ENCODE measurements at places on chromosomes 16 and 17. TPM values are rescaled to one million over a fixed set of nuclear protein-coding genes. Genes with fewer than 3 reads are reported as not detected.

ALOX12B gene
- 3.7 TPM for total RNA-seq

NLRC3 gene
- total RNA-seq = 12.3 TPM

GRCh38 chr16:31382485-31383161 lies 10.5 kb upstream of the ITGAD start:
- peak; percentile 64 for DNase-seq

DNA sequence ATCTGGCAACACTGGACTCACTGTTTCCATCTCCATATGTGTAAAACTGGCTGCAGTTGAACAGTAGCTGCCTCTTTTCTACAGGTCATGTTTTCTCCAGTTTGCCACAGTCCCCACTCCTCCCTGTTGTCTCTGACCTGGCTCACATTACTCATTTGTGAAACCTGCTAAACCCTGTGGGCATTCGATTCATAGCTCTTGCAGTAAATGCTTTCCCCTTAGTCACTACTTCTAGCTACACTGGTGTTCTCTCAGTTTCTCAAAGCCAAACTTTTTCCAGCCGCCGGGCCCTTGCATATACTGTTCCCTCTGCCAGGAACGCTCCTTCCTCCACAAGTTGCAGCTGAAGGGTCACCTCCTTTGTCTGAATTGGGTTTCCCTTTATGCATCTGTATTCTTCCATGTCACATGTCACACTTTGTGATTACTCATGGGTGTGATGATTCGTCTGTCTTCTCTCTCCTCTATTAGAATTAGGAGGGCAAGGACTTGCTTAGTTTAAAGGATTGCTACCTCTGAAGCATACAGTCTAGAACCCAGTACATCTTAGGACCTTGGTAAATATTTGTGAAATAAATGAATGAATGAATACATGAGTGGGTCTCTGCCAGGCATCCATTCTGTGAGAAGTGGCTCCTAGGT lies 15.0 kb upstream of the MT4 start:
- no peak for DNase-seq

- no peak for DNase-seq
Measured at GRCh38 chr16:74622005-74622404, 15.1 kb upstream of the GLG1 start.

GRCh38 chr17:20159406-20160069 lies 150.4 kb downstream of the SPECC1 start:
- no peak for DNase-seq

DNA sequence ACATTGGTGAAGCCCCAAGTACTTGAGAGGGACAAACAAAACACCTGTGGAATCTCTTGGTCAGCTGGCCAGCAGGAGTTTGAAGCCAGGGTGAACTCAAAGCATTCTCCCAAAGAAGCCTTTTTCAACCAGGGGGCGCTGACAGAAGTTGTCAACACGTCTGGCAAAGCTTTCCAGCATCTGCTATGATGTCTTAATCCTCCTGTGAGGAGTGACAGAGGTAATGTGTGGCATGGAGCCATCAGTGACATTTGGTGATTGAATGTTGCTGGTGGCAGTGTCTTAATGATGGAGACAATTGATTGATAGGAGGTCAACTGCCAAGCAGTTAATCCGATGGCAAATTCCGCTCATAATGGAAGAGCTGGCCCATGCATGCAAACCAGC lies 257.6 kb upstream of the HSBP1 start:
- no peak for DNase-seq

DNA sequence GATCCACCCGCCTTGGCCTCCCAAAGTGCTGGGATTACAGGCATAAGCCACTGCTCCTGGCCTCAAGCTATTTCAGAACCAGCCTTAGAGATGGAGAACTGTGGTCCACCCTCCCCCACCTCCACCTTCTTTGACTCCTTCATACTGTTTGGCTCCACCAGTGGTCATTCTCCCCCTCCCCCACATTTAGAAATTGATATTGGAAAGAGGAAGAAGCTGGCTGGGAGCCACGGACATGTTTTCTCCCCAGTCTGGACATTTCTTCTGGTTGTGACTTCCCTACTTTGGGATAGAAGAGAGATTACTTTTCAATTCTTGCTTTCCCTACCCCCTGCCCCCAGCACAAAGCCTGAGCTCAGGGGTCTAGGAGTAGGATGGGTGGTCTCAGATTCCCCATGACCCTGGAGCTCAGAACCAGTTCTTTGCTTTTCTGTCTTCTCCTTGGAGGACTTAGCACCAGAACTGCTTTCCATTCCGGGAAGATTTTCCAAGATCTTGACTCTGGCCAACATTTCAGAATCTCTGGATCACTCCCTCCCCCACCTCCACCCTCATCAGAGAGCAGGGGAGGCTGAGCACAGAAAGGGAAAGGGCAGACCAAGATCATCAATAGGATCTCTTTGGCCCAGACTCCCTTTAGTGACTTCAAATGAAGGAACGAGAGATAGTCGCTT lies 16.3 kb downstream of the CAVIN1 start:
- no peak for DNase-seq

PTX4 gene
- total RNA-seq = not detected

GRCh38 chr17:81347437-81347836 lies 47.8 kb upstream of the BAHCC1 start:
- no peak for DNase-seq

- no peak for DNase-seq
Measured at GRCh38 chr16:67989322-67990017, 9.2 kb upstream of the DPEP3 start.

P2RX5 gene
- total RNA-seq = 32.0 TPM

DNA sequence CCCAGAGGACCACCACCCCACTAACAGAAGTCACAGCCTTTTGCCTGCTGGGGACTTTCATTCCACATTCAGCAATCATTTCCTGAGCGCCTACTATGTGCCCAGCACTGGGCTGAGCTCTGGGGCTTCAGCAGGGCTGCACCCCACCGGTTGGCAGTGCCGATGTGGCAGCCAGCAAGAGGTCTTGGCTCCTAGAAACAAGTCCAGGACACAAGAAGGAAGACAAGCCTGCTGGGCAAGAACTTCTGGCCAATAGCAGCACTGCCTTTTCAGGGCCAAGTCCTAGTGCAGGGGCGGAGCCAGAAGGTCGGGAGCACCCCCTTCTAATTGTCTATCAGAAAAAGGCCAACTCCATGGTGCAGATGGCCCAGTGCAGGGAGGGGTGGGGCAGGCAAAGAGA lies 13.0 kb upstream of the HOXB9 start:
- DNase-seq = no peak

DNA sequence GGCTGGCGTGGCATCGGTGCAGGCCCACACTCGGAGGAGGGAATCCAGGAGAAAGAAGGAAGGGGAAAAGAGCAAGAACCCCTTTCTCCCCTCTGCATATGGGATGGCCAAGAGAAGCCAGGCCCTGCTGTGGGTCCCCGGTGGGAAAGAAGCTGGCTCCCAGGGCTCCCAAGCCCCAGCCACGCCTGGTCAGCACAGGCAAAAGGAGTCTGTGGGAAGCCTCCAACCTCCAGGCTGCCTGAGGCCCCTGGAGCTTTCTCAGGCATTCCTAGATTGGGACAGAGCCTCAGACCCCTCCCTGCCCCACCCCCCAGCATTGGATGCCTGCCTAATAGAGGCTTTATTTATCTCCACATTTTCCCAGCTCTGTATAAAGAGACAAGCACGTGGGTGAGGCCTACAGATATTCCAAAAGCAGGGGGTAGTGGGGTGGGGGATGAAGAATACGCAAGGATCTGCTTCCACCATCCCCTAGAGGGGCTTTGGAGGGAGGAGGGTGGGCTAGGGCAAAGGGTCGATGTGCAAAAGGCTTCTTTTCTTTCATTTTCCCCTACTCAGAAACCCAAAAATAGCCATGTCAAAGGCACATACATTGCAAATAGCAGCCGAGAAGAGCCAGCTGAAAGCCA lies 56.4 kb downstream of the MPRIP start:
- no peak for DNase-seq

GRCh38 chr17:28615260-28615940 lies 1.4 kb upstream of the RSKR start:
- DNase-seq = no peak

GRCh38 chr17:69711541-69711940 lies 297.0 kb downstream of the MAP2K6 start:
- no peak for DNase-seq

- no peak for DNase-seq
Measured at GRCh38 chr16:68640972-68641371, 4.1 kb upstream of the CDH3 start.

MYO15A gene
- total RNA-seq = 0.68 TPM

DNA sequence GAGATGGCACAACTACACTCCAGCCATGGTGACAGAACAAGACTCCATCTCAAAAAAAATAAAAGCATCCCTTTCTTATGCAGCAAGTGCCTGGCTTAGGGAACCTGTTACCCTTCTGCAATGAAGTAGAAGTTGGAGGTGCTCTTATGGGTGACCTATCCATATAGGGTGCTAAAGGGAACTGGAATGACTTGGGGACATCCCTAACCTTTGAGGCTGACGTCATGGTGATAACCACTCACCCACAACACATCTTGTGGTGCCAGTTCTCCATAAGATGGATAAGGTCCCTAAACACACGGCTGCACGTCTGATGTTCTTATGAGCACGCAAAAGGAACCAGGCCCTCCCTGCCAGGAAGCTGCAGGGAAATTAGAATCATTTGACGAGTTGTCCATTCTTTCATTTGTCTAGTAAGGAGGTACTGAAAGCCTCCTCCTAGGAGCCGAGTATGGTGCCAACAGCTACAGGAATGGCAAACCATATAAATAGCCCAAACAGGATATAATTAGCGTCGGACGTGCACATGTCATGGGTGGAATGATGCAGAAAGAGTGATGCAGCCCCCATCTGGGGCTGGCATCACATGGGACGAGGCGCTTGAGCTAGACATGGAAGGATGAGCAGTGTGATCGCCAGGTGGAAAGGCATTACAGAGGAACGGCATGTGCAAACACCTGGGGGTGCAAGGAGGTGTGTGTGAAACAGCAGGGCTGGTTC lies 52.5 kb downstream of the ARHGAP27 start:
- DNase-seq = no peak

DNA sequence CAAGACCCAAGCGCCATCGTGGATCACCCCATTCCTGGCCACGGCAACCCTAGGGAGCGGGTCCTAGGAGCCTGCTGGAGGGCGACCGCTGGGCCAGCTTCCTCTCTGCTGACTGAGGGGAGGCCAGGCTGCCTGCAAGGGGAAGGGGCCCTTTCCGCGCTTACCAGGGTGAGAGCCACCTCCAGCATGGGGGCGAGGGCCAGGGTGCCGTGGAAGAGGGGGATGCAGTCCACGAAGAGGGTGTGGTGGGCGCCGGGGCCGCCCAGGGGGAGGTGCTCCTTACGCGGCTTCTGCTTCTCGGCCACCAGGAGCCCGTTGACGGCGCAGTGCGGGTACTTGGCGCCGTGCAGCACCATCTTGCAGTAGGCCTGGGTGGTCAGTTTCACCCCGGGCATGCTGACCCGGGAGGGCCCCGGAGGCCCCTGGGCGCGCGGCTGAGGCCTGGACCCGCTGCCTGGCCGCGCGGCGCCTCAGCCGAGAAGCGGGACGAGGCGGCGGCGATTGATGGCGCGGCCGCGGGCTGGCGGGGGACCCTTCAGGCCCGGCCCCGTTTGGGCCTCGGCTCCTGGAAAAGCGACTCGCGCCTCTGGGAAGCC lies 345 bp downstream of the EMC8 start:
- peak; percentile 57 for DNase-seq

DNA sequence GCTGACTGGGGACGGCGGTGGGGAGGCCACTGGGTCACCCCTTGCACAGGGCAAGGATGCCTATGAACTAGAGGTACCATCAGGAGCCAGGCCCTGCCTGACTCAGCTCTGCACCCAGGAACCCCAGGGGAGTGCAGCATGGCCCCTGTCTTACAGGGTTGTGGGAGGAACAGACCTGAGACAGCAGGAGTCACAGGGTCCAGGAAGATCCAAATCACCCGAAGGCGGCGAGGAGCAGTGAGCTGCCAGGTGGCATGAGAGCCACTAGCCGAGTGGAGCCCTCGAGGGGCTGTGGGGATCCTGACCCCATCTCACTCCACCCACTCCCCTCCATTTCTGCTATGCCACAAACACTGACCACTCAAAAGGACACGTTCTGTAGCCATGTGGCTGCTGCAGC lies 30.8 kb downstream of the PLD6 start:
- DNase-seq = no peak

FAM171A2 gene
- 0.19 TPM for total RNA-seq

KRT36 gene
- not detected for total RNA-seq

DNA sequence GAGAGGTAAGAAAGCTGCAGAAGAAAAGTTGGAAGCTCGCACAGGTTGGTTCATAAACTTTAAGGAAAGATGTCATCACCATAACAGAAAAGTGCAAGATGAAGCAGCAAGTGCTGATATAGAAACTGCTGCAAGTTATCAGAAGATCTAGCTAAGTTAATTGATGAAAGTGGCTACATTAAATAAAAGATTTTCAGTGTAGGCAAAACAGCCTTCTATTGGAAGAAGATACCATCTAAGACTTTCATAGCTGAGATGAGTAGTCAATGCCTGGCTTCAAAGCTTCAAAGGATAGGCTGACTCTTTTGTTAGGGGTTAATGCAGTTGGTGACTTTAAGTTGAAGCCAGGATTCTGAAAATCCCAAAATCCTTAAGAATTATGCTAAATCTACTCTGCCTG lies 24.0 kb downstream of the CYLD start:
- no peak for DNase-seq

DNA sequence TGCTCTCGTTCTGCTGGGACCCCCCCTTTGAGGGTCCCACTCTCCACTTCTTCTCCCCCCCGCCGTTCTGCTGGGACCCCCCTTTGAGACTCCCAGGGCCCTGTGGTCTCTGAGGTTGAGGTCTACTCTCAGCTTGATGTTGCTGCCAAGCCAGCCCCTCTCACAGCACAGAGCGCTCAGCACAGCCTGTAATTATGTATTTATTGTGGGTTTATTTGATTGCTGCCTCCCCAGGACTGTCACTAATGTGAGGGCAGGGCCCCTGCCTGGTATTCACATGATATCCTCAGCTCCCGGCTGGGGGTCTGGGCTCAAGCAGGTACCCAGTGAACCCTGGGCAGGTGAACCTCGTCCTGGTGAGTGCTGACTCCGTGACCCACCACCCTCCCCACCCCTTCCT lies 35.4 kb downstream of the ACTG1 start:
- DNase-seq = no peak

DNA sequence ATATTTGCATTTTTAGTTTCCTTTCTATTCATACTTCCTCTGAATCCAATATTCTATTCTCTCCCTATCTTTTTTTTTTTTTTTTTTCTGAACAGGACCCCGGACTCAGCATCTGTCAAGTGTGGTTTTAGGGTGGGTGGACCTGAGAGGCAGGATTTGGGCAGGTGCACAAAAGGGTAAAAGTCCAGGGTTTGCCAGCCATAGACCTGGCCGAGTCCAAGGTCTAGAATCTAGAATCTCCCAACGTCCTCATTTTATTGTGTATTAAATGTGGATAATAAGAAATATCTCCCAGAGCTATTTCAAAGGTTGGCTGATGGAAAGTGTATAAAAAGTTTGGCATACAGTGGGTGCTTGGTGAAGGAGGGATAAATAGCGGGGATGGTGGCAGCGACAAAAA lies 273.3 kb upstream of the MAF start:
- DNase-seq = no peak

SENP3 gene
- total RNA-seq = 100 TPM

DNA sequence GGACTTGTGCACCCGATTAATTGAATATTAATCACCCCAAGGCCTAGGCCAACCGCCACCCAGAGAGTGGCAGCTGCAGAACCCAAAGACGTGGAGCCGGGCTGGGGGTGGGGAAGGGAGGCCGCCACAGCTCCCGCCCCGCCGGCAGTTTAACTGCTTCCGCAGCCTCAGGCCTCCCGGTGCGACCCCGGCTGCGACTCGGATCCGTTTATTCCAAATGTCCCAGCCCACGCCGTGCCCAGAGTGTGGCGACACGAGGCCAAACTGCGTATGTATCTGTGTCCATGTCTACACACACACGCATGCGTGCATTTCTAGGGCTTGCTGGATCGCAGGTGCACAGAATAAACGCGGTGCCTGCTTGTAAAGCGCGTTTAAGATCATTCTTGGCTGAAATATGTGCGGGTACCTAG lies 802 bp upstream of the TOB1 start:
- peak; percentile 70 for DNase-seq

Measured in activated naive CD8-positive, alpha-beta T cell treated with anti-CD3 and anti-CD28 coated beads for 36 hours (primary cell).